ENCODE measurements at places on chromosomes 12 and 14.

DNA sequence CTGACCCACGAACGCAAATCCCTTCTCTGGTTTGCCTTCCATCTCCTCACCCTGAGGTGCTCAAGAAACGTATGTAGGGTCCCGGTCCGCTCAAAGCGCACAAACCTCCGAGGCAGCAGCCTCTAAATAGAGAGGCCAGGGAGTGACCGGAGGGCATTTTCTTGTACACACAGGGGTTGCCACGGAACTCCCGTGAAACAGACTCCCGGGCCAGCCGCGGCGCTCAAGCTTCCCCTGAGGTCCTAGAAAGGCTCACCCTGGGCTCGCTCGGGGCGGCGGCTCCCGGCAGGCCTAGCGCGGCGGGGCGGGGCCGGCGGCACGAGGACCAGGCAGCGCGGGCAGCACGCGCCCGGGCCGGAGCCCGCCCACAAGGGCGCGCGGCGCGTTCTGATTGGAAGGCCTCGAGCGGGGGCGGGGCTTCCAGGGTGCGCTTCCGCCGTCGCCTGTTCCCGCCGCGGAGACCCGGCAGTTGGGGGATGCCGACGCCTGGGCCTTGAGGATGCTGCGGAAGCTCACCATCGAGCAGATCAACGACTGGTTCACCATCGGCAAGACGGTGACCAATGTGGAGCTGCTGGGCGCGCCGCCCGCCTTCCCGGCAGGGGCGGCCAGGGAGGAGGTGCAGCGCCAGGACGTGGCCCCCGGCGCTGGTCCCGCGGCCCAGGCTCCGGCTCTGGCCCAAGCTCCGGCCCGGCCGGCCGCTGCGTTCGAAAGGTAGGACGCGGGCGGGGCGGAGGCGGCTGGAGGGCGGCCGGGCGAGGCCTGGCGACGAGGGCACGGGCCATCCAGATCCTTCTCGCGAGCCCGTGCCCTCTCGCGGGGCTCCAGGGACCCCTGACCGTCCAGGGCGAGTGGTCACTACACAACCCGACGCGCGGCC lies at the start of gene TDRD9:
TSS of gene TDRD9 (plus strand) at position 446 of the 880 bp plus-strand sequence. CDS start at position 500, 54 bp downstream.
- no peak for DNase-seq

GRCh38 chr12:104551-105081 lies 38.0 kb downstream of the IQSEC3 start:
- DNase-seq: no peak

- no peak for DNase-seq
Measured at GRCh38 chr12:124764451-124764850, 99.2 kb downstream of the SCARB1 start.

- no peak for DNase-seq
Measured at GRCh38 chr14:77991128-77991772, 178.9 kb upstream of the NRXN3 start.
